ENCODE measurements at places on chromosomes 5 and 9.

DNA sequence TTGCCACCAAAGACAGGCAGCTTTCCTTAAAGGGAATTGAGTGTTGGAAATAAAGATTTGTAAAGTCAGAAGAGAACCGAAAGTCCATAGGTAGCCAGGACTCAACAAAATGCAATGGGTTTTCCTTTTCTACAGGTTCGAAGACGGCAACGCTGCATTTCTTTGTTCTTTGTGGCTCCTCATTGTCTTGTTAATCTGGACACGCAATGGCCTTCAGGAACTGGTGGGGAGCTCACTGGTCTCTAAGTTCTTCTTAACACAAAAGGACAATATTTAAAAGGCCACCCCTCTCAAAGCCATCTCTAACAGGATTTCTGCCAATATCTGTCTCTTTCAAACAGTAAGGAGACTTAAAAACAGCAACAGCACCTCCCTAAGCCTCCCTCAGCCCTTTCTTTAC lies 170.6 kb downstream of the RMI1 start:
- DNase-seq = no peak

GRCh38 chr5:59266410-59266809 lies 627.1 kb downstream of the PDE4D start:
- DNase-seq = no peak

GRCh38 chr9:94888775-94889174 lies 162.3 kb downstream of the AOPEP start:
- DNase-seq = no peak

GRCh38 chr5:78573318-78573717 lies 75.3 kb downstream of the LHFPL2 start:
- no peak for DNase-seq

DNA sequence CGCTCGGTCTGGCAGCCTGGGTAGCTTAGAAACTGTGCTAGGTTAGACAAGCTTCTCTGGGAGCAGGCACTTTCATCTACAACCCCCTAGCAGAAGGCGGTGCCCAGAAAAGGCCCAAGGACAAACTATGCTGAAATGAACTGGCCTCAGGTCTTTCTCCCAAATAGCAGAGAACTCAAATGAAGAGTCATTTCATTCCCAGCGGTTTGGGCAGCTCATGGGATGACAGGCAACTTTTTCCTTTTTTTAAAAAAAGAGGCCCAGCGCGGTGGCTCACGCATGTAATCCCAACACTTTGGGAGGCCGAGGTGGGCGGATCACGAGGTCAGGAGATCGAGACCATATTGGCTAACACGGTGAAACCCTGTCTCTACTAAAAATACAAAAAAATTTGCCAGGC lies 2.5 kb downstream of the RAPGEF1 start:
- no peak for DNase-seq

- no peak for DNase-seq
Observed at GRCh38 chr5:120092649-120093048, 371.5 kb upstream of the PRR16 start.

- DNase-seq = no peak
Observed at GRCh38 chr5:177547736-177548135, 6.6 kb downstream of the FAM193B start.

- no peak for DNase-seq
Observed at GRCh38 chr5:110738503-110738811, 350 bp upstream of the SLC25A46 start.

GRCh38 chr9:77751341-77752091 lies 103.4 kb upstream of the GNA14 start:
- DNase-seq = peak; percentile 79

- no peak for DNase-seq
Observed at GRCh38 chr5:169374761-169375160, 73.8 kb upstream of the SLIT3 start.

- no peak for DNase-seq
Observed at GRCh38 chr5:41509399-41510175, 814 bp downstream of the PLCXD3 start.

DNA sequence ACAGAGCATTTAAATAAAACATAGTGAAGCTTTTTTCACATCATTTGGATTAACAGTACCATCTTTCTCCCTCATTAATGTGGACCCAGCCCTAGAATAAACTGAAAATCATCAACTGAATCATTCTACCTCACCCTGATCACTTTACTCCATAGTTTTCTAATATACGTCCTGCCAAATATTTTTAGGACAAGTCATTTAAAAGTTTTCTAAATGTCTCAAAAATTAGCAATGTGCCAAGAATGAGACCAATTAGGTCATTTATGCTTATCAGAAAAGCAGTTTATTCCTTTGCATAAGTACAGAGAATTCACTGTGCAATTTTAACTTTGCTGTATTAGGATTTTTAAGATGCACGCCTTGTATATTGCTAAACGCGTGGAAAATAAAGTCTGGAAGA lies 284.4 kb downstream of the PIK3R1 start:
- DNase-seq = peak; percentile 81

DNA sequence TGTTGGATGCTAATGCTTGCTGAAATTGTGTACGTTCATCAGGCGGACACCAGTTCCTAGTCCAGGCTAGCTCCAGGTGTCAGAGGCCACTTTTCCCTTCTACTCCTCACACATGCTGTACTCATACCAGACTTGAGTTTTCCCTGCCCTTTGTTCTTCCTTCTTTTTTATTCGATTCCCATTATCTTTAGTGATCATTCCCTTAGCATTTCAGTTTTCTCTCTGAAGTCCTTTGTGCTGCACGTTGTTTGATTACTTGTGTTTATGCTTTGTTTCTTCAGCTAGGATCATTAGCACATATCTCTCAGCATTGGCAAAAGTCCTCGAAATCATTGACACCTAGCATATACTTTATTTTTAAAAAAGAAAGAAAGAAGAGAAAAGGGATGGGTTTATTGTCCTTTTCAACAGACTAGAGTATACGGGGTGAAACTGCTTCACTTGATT lies 409 bp upstream of the COX7C start:
- no peak for DNase-seq

DNA sequence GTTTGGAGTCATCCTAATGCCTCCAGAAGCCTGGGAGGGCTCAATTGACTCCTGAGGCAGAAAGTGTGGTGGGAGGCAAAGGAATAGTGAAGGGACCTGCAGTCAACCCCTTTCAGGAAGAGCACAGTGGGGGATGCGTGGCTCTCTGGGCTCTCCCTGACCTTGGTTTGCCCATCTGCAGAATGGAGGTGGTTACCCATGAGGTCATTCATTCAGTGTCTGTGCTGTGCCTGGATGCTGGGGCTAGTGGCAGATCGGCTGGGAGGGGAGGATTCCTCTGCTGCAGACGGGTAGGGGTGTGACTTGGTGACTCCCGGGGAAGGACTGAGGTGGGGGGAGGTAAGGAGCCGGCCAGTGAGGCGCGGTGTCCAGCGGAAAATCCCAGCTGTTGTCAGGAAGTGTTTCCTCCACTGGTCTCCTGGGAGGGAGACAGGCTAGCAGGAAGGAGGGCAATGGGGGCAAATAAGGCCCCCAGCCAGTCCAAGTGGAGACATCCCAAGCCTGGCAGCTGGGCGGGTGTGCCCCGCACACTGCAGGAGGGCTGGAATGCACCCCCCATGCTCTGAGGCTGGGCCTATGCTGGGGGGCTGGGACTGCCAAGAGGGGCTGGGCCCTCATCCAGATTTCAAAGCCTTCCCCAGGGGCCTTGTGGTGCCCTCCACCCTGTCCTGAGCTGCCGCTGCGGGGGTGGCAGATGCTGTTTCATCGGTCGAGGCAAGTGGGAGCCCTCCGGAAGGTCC lies 10.9 kb downstream of the CXXC5 start:
- DNase-seq = peak; percentile 87

GRCh38 chr9:27340961-27341511 lies 44.1 kb upstream of the EQTN start:
- no peak for DNase-seq

DNA sequence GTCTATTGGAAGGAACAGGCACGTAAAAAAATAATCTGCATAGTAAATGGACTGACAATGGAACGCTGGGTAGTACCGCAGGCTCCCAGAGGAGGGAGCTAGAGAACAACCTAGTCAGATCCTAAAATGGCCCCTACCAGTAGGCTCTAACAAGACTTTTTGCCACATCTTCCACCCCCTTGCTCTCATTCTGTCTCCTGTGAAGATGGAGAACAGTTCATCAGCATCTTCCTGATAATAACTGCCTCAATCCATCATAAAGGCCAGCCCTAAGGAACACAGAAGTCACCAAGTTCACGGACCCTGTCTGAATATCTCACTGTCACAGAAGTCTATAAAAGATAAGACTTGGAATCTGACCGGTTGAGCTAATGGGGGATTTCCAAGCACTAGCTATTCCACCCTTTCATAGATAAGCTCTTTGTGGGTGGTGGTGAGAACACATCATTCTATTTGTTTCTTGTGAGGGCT lies 133.4 kb downstream of the SLC1A3 start:
- peak; percentile 78 for DNase-seq

GRCh38 chr5:114360816-114361723 lies 800 bp upstream of the KCNN2 start:
- DNase-seq = no peak

GRCh38 chr9:20540169-20540863 lies 82.0 kb downstream of the MLLT3 start:
- no peak for DNase-seq

- DNase-seq = peak; percentile 13
Observed at GRCh38 chr5:144484124-144484897, 313.6 kb downstream of the KCTD16 start.

DNA sequence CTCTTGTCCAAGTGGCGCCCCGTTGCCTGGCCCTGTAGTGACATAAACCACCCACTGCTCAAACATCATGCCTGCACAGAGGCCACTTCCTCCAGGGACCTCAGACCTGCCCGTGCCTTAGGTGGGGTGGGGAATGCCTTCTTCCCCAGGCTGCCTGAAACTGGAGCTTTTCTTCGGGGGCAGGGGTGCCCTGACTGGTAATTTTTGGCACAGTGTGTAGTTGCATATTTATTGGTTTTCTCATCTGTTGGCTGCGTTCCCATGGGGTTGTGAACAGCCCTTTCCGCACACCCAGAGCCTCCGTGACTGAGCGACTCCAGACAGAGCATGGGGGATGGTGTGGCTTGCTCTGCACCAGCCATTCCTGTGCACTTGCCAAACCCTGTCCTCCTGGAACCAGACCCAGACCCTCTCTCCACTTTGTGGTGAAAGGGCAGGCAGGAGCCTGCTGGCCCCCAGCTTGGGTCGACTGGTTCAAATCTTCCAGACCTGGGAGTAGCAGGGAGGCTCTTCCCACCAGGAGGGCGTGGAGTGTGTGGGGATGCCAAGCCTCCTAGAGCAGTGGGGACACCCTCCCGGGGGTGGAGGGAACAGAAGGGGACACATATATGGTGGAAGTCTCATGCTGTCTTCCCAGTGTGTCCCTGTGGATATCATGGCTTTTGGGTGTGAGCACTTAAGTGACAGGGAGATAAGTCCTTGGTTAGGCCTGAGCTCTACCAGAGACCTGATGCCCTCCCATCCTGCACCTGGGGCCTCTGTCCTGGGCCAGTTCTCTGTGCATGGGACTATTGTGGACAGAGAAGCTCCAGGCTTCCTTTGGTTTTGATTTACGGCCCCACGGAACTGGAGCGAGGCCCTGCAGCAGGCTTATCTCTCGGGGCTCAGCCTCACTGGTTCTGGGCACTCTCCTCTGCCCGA lies 39.6 kb downstream of the WNK2 start:
- peak; percentile 50 for DNase-seq

GRCh38 chr9:104682642-104683041 lies 11.7 kb upstream of the OR13D1 start:
- DNase-seq = peak; percentile 70

- peak; percentile 15 for DNase-seq
Observed at GRCh38 chr9:113042884-113043657, 13.5 kb downstream of the ZFP37 start.

- DNase-seq = no peak
Observed at GRCh38 chr5:1311439-1312055, 16.7 kb upstream of the TERT start.

DNA sequence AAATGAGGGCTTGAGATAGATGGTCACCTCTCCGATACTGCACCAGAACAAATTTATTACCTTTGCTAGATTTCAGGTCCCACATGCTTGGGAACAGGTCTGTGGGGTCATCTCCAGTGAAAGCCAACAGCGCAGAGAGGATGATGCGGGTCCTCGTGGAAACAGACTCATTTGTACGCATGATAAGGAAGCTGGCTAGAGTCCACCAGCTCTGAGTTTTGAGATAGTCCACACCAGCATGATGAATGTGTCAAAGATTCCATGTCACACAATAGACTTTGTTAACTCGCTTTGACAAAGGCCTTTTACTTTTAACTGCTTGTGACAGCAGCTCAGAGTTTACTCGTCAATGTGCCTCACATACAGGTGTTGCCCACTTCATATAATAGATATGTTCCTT lies 105.4 kb upstream of the TBCA start:
- no peak for DNase-seq

GRCh38 chr9:104748359-104749031 lies 1.0 kb downstream of the NIPSNAP3A start:
- peak; percentile 37 for DNase-seq
